ENCODE measurements at places on chromosomes 5 and 9.

DNA sequence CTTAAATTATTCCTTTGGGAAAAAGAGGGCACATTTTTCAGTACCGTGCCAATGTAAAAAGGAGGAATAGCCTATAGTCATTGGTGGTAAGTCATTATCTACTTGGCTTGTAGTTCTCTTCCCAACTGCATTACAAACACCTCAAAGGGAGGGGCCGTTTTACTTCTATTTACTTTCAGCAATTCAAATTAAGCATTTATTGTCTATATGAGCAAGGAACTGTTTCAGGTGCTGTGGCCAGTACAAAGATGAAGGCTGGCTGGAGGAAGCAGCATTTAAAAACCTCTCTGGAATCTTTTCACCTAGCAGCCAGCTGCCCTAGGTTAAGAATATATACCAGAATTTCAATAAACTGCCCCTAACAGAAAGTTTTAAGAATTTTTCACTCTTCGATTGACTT, 48.9 kb downstream of the SEMA6A start:
- DNase-seq: no peak

- DNase-seq: no peak
Observed at GRCh38 chr5:54881286-54882005, 103.9 kb downstream of the ESM1 start.

GRCh38 chr9:35397216-35397698, 92.7 kb upstream of the RUSC2 start:
- no peak for DNase-seq

- no peak for DNase-seq
Observed at GRCh38 chr9:127059765-127060361, 62.6 kb downstream of the ANGPTL2 start.

DNA sequence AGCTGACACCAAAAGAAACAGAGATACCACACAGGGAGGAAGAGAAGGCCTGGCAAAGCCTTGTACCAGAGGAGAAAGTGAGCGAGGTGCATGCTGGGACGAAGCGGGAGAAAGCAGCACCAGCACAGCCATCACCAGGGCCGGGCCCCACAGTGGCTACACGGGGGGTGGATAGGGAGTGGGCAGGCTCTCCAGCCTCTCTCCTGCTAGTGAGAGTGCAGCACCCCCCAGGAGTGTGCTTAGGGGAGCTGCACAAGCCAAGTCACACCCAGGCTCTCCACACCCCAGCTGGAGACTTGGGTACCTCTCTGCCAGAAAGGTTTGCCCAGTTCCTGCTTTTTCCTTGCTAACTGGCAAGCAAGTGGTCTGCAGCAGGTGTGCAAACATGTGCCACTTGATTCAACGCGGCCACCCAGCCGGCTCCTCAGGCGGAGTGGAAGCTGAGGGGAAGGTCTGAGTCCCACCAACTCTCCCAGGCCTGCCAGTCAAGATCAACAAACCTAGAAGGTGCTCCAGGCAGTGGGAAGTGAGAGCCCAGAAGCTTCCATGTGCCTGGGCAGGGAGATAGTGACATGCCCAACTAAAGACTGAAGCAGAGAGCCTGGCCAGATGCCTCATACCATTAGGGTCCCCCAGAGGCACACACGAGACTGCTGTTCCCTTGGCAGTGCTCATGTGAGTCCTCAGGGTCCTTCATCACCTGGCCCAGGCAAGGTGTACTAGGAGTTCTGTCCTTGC, 39.9 kb downstream of the BICD2 start:
- no peak for DNase-seq

DNA sequence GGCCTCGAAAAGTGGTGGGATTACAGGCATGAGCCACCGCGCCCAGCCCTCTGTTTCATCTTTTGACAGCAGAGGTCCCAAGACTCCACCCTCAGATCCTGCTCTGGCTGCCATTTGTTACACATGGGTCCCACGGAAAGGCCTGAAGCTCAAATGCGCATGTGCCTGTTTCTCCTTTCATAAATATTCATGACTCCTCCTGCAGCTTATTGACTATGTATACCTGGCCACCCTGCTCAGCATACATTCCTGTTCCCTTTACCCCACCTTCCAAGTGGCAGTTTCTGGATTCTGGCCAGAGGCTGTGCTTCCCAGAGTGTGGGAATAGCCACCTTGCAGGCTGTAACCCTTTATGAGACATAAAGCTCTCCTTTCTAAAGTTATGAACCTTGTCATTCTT, 46.5 kb downstream of the AUH start:
- no peak for DNase-seq

- no peak for DNase-seq
Observed at GRCh38 chr9:126207256-126207655, 119.4 kb upstream of the MVB12B start.

- DNase-seq: no peak
Observed at GRCh38 chr5:81308836-81309235, 7.4 kb downstream of the ZCCHC9 start.

DNA sequence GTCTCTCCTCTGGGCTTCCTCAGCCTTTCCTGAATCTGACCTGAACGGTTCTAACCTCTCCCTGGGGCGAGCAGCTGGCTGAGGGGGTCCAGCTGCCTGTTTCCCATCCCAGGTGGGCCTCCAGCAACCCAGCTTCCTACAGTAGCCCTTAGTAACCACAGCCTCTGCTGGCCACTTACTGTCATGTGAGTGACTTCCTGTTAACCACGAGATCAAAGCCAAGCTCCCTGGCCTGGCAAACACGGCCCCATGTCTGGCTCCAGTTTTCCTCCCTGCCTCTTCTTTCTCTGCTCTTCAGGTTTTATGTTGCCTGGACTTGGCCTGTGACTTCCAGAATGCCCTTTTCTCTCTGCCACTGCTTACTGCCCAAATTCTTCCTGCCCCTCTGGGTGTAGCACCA, 47.2 kb upstream of the DAB2IP start:
- peak; percentile 42 for DNase-seq

- DNase-seq: peak; percentile 94
Observed at GRCh38 chr5:157603333-157604190, 28.0 kb upstream of the ADAM19 start.

GRCh38 chr5:172801179-172801671, 30.2 kb upstream of the DUSP1 start:
- DNase-seq: peak; percentile 98

- no peak for DNase-seq
Observed at GRCh38 chr5:150603491-150603890, 37.0 kb upstream of the SYNPO start.

DNA sequence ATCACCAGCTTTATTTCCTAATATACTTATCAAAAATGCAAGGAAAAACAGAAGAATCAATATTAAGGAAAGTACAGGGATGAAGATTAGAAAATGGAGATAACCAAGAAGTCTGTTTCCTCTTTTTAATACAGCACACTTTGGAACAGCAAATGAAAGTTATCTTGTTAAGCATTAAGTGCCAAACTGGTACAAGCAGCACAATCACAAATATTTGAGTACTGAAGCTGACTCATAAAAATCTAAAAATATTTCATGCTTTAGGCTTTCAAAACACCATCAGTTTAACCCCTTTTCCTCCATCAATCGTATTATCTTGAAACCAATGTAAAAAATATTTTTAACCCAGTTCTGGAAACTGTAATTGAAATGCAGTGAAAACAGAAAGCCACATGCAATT, 2.7 kb downstream of the FBXW11 start:
- DNase-seq: peak; percentile 54

DNA sequence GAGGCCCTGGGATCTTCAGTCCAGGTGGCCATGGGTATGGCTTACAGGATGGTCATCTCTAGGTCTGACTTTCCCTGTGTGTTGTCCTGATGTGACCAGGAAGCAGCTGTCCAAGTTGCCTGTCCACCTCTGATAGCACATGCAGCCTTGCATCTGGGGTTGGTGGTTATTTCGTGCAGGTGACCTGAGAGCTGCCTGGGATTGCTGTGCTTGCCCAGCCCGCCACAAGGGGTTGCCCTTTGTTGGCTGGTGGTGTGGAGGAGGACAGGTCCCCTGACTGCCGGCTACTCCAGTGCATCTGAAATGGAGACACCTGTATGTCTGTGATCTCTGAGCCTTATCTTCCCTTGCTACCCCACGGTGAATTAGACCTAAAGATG, 212.6 kb downstream of the ARHGAP26 start:
- DNase-seq: no peak

DNA sequence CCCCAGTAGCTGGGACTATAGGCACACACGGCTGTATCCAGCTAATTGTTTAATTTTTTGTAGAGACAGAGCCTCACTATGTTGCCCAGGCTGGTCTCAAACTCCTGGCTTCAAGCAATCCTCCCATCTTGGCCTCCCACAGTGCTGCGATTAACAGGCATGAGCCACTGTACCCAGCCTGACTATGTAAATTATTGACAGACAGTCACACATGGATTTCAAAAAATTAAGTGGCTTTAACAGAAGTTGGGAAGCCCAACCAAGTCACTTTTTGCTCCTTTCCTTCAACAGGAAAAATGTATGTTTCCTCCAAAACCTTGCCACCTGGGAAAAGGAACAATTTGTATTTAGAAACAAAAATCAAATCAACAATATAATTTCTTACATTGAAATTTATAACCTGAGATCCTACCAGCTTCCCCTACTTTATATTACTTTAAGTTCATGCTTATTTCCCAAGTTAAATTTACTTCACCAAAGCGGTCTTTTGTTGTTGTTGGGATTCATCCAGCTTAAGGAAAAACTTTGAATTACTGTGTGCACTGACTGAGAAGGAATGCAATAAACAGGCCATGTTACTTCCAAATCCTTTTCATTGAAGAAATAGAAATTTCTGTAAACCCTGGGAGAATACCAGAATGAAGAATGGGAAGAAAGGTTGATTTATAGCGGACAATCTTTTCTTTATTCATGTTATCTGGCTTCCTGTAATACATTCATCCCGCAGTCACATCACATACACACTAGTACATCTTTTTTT, 8.6 kb downstream of the PCA3 start:
- DNase-seq: peak; percentile 11

- DNase-seq: peak; percentile 96
Observed at GRCh38 chr9:21616082-21616778, 134.1 kb upstream of the IFNE start.

DNA sequence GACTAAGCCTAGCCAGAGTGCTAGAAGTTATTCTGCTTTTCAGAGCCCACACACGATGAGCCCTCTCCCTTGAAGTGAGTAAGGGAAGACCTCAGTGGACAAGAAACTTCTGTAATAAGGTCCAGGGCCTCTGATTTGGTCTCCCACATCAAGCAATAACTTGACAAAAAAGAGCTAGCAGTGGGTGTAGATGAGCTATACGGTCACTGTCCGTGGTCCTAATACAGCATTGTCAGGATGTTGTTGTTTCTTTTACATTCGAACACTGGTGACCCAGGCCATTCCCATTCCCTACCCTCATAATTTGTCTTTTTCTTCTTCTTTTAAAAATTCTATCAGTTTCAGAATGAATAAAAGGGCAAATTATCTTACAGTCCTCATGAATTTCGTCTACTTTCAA, 5.2 kb downstream of the PCSK1 start:
- peak; percentile 48 for DNase-seq

DNA sequence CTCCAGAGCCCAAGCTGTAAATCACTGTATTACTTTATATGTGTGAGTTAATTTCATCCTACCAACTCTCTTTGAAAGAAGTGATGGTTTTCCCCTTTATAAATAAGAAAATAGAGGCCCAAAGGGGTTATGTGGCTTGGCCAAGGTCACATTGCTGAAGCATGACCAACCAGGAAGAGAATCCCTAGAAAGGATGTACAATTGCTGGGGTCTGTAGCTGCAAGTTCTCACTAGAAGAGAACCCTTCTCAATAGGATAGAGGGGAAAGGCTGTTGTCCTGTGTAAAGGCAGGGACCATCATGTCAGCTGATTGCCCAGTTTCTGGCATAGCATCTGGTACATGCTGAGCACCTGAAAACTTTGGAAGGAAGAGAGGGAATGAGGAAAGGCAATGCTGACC, 39.0 kb upstream of the FAT2 start:
- peak; percentile 41 for DNase-seq

- DNase-seq: no peak
Observed at GRCh38 chr9:12141422-12141821, 551.8 kb upstream of the TYRP1 start.

DNA sequence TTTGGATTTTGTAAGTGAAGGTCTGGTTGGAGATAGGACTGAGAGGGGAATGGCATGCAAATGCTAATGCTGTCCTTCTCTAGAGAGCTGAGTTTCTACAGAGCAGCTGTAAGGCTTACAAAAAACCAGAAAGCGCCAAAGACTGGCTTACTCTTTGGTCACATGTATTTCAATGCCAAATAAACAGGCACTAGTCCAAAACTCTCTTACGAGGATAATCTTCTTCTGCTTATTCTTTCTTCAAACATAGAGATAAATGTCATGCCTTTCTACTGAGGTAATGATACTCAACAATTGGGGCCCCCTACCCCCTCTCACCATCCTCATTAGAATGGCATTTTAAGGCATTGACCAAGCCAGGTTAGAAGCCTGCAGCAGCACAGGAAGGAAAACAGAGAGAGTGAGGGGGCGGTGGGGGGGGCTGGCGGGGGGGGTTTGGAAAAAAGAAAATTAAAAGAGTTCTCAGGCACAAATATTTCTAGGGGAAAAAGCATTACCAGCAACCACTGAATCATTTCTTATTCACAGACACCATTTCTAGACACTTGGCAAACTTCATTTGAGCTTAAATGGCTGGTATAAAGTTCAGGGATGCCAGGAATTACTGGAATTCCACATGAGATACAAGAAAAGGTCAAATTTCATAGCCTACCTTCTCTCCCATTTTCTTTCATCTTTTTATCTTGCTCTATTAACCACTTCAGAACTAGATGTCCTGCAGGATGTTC, 34.0 kb downstream of the PUM3 start:
- peak; percentile 95 for DNase-seq

- peak; percentile 75 for DNase-seq
Observed at GRCh38 chr5:58262226-58262625, 197.7 kb downstream of the PLK2 start.

GRCh38 chr5:77560677-77561263, 68.7 kb upstream of the WDR41 start:
- DNase-seq: peak; percentile 55

DNA sequence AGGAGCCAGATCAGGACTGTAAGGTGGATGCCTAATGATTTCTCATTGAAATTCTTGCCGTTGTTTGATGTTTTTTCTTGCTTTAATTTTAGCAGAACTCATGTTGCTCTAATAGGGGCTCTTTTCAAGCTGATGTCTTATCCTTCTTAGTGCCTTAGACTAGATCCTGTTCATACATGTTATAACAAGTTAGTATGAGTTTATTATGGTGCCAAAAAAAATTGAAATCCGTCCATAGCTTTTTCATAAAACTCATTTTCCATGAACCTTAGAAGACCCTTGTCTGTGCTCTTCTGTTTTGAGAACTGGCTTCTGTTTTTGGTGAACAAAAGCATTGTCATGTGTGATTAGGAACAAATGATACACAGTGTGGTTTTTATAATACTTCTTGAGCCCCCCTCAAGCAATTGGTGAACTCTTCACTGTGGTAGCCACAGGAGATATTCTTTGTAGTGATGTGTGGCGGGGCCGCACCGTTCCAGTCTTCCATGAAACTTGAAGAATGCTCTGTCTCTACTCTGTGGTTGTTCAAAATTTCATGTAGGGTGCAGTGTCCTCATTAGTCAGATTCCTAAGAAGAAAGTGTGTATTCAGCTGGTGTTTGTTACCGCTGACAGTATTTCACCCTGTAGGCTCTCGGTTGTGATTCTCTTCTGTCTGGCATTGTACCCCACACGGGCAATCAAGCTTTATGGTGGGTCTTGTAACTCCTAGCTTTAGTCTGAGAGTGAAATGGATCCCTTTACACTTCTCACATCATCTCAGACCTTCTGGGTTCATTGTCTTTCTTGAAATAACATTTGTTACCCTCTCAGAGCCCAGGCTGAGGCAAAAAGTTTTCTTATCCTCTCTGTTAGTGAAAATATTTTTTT, 10.7 kb downstream of the OTULIN start:
- DNase-seq: peak; percentile 20

GRCh38 chr9:123637945-123638634, 282.1 kb downstream of the CRB2 start:
- DNase-seq: no peak

GRCh38 chr5:77852514-77853352, 76.6 kb upstream of the TBCA start:
- DNase-seq: peak; percentile 67
